ENCODE measurements at places on chromosomes 1 and 21. TPM values are rescaled to one million over a fixed set of nuclear protein-coding genes. Genes with fewer than 3 reads are reported as not detected.

DNA sequence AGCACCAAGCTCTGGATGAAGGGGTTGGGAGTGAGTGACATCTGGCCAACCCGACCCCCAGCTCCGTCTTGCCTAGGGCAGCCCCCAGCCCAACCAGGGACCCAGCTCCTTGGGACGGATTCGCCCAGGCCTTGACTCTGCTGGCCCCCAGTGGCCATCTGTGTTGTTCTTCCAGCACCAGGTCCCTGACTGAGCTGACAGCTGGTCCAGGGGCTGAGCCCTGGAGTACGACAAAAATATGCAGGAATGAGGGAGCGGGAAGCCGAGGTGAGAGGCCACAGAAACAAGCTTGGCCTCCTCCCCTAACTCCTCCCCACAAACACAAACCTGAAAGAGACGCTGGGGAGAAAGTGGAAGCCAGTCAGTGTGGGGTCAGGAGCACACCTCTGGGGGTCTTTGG is 55.0 kb upstream of the PAX7 start:
- no peaks in the 10 kb centered on the region for H3K4me1 ChIP-seq
- H3K27ac ChIP-seq: no peak overlapping the region
- no peaks in the 10 kb centered on the region for H3K36me3 ChIP-seq
- no peak overlapping the region for H3K4me3 ChIP-seq
- H3K27me3 ChIP-seq: peaks cover 14% of the 10 kb centered on the region

- peaks cover 37% of the 10 kb centered on the region for H3K4me1 ChIP-seq
- H3K36me3 ChIP-seq: no peaks in the 10 kb centered on the region
- peak overlapping the region; percentile 54 for H3K27ac ChIP-seq
- no peaks in the 10 kb centered on the region for H3K27me3 ChIP-seq
- DNase-seq: no peak
- H3K4me3 ChIP-seq: no peak overlapping the region
Observed at GRCh38 chr1:14735841-14736240, 137.4 kb downstream of the KAZN start.

DNA sequence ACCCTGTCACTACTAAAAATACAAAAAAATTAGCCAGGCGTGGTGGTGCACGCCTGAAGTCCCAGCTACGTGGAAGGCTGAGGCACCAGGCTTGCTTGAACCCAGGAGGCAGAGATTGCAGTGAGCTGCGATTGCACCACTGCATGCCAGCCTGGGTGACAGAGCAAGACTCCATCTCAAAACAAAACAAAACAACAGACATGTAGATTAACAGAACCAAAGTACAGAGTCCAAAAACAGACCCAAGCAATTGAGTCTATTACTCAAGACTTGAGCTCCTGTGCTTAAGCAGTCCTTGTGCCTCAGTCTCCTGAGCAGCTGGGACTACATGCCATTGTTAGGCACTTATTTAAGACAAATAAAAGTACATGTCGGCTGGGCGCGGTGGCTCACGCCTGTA is 9.5 kb upstream of the ACOT11 start:
- no peaks in the 10 kb centered on the region for H3K36me3 ChIP-seq
- H3K4me1 ChIP-seq: peaks cover 12% of the 10 kb centered on the region
- no peak overlapping the region for H3K4me3 ChIP-seq
- DNase-seq: no peak
- H3K27ac ChIP-seq: no peak overlapping the region

DNA sequence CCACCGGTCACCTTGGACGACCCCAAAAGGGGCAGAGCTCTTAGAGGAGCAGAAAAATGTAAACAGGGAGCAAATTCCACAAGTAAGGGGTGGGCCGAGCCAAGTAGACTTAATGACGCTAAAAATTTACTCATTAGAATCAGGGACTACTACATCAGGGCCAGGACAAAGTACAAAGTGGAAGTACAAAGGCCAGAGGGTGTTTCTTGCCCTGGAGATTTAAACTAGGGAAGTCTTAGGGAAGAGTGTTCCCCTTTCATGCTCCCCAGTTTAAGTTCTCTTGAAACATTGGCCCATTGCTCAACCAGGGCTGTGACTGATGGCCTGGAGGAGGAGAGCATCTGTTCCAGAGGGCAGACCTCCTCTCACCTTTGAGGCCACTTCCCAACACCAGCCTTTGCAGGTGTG is 48.6 kb downstream of the BACH1 start:
- no peak for DNase-seq
- H3K27ac ChIP-seq: peak overlapping the region; percentile 1
- peaks cover 36% of the 10 kb centered on the region for H3K4me1 ChIP-seq

- H3K4me1 ChIP-seq: peaks cover 30% of the 10 kb centered on the region
- H3K27ac ChIP-seq: no peak overlapping the region
- peaks cover 4% of the 10 kb centered on the region for H3K36me3 ChIP-seq
- no peak overlapping the region for H3K4me3 ChIP-seq
- no peaks in the 10 kb centered on the region for H3K27me3 ChIP-seq
Observed at GRCh38 chr1:230144758-230145504, 77.9 kb downstream of the GALNT2 start.

GRCh38 chr1:184775885-184776284 is 21.2 kb upstream of the EDEM3 start:
- no peaks in the 10 kb centered on the region for H3K4me1 ChIP-seq
- no peak overlapping the region for H3K4me3 ChIP-seq
- no peaks in the 10 kb centered on the region for H3K36me3 ChIP-seq
- H3K27me3 ChIP-seq: no peaks in the 10 kb centered on the region

DNA sequence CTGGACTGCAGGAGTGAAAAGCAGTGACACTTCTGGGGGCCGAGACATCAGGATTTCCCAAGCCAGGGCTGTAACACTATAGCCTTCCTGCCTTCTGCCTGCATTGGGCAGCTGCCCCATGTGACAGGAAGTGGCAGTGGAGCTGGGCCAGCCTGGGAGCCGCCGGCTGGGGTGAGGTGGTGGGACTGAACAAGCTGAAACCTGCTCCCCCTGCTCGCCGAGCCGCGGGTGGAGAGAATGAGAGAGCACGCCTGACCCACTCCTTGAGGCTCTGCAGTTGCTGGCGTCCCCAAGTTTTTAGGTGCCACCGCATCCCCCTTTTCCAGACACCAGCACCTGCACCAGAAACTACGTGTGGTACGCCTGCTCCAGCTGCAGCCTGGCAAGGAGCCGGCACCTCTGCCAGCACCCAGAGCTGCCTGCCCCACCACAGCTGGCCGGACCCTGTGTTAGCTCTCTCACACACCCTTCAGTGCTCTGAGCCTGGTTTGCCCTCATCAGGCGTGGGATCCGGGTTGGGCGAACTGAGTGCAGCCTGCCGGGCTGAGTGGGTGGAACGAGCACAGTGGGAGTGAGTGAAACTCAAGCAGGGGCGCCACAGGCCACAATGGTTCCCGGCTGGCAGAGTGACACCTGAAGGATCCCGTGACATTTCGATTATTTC is 119.4 kb downstream of the AKT3 start:
- no peak overlapping the region for H3K4me3 ChIP-seq
- H3K27me3 ChIP-seq: no peaks in the 10 kb centered on the region
- no peak overlapping the region for H3K27ac ChIP-seq
- DNase-seq: peak; percentile 15
- peaks cover 5% of the 10 kb centered on the region for H3K4me1 ChIP-seq
- no peaks in the 10 kb centered on the region for H3K36me3 ChIP-seq

GRCh38 chr21:36968414-36968813 is 1.9 kb upstream of the HLCS start:
- H3K4me3 ChIP-seq: no peak overlapping the region
- no peaks in the 10 kb centered on the region for H3K36me3 ChIP-seq
- no peaks in the 10 kb centered on the region for H3K27me3 ChIP-seq
- DNase-seq: no peak
- H3K4me1 ChIP-seq: peaks cover 12% of the 10 kb centered on the region

DNA sequence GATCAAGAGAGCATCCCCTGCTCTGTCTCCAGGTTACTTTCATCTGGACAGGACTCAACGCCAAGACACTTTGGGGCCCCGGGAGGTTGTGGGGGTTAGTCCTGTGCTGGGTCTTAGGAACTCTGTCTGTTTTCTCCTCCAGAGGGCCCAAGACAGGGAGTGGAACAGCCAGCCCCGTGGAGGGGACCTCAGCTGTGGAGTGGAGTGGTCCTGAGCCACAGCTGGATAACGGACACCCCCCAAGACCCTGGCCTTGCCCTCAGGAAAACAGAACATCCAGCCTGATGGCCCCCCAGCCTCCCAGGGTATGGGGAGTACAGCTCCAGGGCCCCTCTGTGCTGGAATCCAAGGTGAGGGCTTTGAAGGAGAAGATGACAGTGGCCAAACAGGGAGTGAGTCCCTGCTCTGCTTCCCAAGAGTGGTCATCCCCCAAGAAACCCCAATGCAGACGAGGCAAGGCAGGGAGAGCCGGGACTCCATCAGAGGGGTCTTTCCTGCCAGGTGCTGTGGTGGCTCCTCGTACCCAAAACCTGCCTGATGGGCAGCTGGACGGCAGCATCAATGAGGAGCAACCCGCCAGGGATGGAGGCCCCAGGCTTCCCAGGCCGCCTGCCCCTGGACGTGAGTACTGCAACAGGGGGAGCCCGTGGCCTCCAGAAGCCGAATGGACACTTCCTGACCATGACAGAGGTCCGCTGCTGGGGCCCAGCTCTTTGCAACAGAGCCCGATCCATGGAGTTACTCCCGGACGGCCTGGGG is 3.5 kb downstream of the KIAA1614 start:
- no peaks in the 10 kb centered on the region for H3K36me3 ChIP-seq
- DNase-seq: no peak
- no peak overlapping the region for H3K27ac ChIP-seq
- no peaks in the 10 kb centered on the region for H3K27me3 ChIP-seq

- H3K27ac ChIP-seq: no peak overlapping the region
- H3K4me3 ChIP-seq: no peak overlapping the region
- no peaks in the 10 kb centered on the region for H3K36me3 ChIP-seq
- H3K4me1 ChIP-seq: peaks cover 9% of the 10 kb centered on the region
- no peaks in the 10 kb centered on the region for H3K27me3 ChIP-seq
Observed at GRCh38 chr1:99363531-99363930, 99.2 kb downstream of the PLPPR4 start.

The PGM1 gene
- 60.2 TPM for total RNA-seq

The CRABP2 gene
- total RNA-seq: 0.98 TPM

The MYOG gene
- not detected for total RNA-seq

The COL8A2 gene
- not detected for total RNA-seq

The DMBX1 gene
- not detected for total RNA-seq

Measured in MCF 10A (cell line).